ENCODE measurements at places on chromosomes 4 and X. TPM values are rescaled to one million over a fixed set of nuclear protein-coding genes. Genes with fewer than 3 reads are reported as not detected.
A peak's percentile ranks its signal among the peaks of the same experiment; 100 is the strongest.

The INTU gene
- total RNA-seq = 4.8 TPM

DNA sequence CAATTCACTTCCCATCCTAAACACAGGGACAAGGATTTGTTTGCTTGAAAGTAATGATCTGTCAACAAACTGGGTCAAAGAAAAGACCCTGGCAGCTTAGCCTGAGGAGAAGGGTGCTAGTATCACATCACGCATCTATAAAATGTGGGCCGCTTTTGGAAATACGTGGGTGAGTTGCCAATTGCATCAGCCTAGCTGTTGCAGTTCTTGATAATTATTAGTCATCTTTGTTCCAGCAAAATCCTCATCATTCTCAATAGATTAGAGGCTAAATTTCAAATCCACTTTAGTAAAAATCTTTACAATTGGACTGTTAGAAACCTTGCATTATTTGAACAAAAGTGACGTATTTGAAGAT lies 33.6 kb upstream of the TAPT1 start:
- no peak overlapping the region for H3K27ac ChIP-seq
- no peaks in the 10 kb centered on the region for H3K4me1 ChIP-seq
- no peak overlapping the region for H3K4me3 ChIP-seq
- H3K27me3 ChIP-seq = no peaks in the 10 kb centered on the region
- no peaks in the 10 kb centered on the region for H3K36me3 ChIP-seq

DNA sequence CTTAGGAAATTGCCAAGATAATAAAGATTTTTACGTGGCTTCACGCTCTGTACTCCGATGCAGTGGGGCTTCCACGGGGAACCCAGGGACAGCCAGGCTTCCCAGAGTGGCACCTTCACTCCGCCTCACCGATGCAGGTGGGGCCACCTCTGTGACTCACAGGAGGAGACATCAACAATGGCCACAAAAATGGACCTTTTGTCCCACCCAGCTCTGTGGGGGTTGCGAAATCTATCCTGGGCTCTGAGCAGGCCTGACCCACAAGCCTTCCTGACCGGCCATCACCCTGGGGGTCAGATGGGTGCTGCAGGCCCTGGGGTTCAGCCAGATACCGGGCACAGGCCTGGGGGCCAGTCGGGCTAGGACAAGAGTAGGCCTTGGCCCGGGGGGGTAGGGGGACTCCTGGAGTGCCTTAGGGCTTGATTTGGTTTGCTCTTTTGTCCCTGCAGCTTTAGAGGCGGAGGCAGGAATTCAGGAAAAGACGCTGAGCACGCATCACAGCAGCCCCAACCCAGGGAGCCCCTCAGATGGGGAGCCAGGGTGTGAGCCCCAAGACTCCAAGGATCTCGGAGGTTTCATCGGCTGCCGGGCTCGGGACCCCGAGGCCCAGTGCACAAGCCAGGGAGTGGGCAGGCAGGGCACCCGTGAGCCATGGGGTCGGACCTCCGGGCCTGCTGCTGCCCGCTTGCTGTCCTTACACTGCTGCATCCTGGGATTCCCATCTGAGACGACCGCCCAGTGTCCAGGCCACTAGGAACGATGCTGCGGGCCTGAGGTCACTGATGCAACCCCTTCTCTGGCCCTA lies 136.5 kb upstream of the NKX1-1 start:
- no peaks in the 10 kb centered on the region for H3K36me3 ChIP-seq
- no peaks in the 10 kb centered on the region for H3K4me1 ChIP-seq
- H3K27me3 ChIP-seq = peaks cover 29% of the 10 kb centered on the region
- H3K4me3 ChIP-seq = no peak overlapping the region
- no peak for DNase-seq

The TKTL1 gene
- not detected for total RNA-seq

DNA sequence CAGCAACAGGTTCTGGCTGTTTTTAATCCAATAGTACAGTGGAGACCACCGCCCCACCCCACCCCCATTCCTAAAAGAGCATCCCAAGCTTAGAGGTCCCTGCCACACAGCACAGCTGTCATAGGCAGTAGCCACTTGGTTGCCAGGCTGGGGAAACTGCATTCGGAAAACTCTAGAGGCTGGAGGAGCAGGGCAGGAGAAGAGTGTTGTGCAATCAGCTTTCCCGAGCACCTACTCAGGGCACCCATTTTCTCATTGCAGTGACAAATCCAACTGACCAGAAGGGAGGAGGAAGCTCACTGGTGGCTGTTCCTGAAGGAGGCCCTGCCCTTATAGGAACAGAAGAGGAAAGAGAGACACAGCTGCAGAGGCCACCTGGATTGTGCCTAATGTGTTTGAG lies 1.1 kb downstream of the CXCL1 start:
- H3K4me1 ChIP-seq = peaks cover 18% of the 10 kb centered on the region
- peak; percentile 56 for DNase-seq
- H3K36me3 ChIP-seq = peaks cover 57% of the 10 kb centered on the region
- peak overlapping the region; percentile 88 for H3K4me3 ChIP-seq
- no peaks in the 10 kb centered on the region for H3K27me3 ChIP-seq

The CENPVL1 gene
- not detected for total RNA-seq

The CCDC120 gene
- 30.8 TPM for total RNA-seq

DNA sequence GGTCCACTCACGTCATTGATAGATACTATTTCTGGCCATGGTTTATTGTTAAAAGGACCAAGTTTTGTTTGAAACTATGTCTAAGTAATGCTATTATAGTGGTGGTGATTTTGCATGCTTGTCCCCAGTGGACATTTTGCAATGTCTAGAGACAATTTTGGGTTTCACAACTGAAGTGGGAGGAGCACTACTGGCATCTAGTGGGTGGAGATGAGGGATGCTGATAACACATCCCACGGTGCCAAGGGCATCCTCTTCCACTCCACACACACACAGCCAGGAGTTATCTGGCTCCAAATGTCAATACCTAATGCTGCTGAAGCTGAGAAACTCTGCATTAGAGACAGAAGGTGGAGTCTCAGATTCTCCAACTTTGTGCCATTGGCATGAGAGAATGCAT lies 131.2 kb downstream of the FRMPD4 start:
- peaks cover 12% of the 10 kb centered on the region for H3K27me3 ChIP-seq
- no peaks in the 10 kb centered on the region for H3K4me1 ChIP-seq
- no peaks in the 10 kb centered on the region for H3K36me3 ChIP-seq
- H3K27ac ChIP-seq = no peak overlapping the region
- DNase-seq = no peak

The KIAA1210 gene
- total RNA-seq = not detected

DNA sequence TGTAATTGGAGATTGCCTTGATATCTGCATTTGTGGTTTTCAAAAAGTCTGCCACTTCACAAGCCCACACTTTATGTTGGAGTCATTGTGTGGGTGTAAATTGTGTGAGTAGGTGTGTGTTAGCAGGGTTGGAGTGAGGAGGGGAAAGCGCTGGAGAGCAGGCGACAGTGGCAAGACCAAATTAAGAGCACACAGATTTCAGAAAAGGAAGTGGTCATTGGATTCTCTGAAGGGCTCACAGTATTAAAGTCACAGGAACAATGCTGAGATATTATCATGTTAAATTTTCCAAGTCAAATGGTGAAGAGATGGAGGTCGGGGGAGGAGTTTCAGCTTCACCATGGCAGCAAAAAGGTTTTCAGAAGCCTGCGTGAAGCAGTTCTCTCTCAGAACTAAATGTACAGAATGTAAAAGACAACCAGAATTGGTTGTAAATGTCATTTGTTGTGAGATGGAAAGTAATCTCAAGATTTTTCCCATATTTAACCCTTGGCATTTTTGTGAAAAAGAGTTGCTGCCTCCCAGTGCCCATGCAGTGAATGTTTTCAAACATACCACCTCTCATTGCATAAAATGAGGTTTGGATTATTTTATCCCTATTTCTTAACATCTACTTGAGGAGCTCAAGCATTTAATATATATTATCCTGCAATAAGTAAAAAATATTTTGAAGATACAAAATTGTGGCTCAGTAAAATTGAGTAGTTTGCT lies 265.9 kb downstream of the ZNF674 start:
- peaks cover 9% of the 10 kb centered on the region for H3K4me1 ChIP-seq
- peaks cover 5% of the 10 kb centered on the region for H3K36me3 ChIP-seq
- no peaks in the 10 kb centered on the region for H3K27me3 ChIP-seq
- H3K4me3 ChIP-seq = no peak overlapping the region
- H3K27ac ChIP-seq = peak overlapping the region; percentile 74

- H3K36me3 ChIP-seq = no peaks in the 10 kb centered on the region
- H3K27ac ChIP-seq = no peak overlapping the region
- no peaks in the 10 kb centered on the region for H3K4me1 ChIP-seq
- no peaks in the 10 kb centered on the region for H3K27me3 ChIP-seq
- DNase-seq = no peak
- H3K4me3 ChIP-seq = no peak overlapping the region
Observed at GRCh38 chr4:68489338-68489737, 42.1 kb downstream of the TMPRSS11E start.
